ENCODE measurements at places on chromosomes 7 and 10.

GRCh38 chr10:16011548-16011947, 151.2 kb upstream of the MINDY3 start:
- DNase-seq, result no peak

- DNase-seq, result no peak
These were observed 4.2 kb downstream of the ZNF488 start for GRCh38 chr10:47379901-47380300.

- no peak for DNase-seq
These were observed 24.7 kb downstream of the GHRHR start for GRCh38 chr7:30988351-30989005.

GRCh38 chr7:130492523-130493274, 814 bp downstream of the MEST start:
- no peak for DNase-seq

DNA sequence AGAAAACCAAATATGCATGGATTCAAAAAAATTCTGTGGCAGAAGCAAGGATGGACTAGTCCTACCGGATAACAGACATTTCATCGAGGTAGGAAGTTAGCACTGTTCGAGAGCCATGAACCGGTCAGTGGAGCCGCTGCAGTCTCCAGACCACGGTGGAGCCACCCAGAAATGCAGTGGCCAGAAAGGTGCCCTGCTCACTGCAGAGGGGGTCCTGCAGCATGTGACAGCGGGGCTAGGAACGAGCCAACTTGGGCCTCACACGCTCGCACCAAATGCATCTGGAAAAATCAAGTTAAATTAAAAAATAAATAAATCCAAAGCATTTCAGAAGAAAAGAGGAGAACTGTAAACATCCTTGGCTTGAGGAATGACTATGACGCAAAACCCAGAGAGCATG, 13.1 kb upstream of the CFAP46 start:
- no peak for DNase-seq

GRCh38 chr10:114681542-114681941, 23.5 kb upstream of the ABLIM1 start:
- no peak for DNase-seq

- no peak for DNase-seq
These were observed 10.2 kb downstream of the LMOD2 start for GRCh38 chr7:123665896-123666295.

DNA sequence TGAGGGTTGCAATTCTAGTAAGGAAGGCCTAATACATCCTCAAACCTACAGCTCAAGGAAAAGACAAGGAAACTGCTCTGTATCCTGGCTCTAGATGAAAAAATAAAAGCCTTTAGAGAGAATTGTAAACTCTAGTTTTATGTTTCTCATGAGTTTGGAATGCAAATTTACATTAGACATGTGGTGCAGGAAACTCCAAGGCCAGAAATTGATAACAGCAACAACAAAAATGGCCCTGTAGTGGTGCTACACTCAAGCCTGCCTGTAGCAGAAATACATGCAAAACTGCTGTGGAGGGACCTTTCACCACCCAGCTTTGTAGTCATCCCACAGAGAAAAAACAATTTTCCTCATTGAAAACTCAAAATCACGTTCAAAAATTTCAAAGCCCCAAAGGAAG, 546.7 kb upstream of the LRRN3 start:
- DNase-seq, result no peak

DNA sequence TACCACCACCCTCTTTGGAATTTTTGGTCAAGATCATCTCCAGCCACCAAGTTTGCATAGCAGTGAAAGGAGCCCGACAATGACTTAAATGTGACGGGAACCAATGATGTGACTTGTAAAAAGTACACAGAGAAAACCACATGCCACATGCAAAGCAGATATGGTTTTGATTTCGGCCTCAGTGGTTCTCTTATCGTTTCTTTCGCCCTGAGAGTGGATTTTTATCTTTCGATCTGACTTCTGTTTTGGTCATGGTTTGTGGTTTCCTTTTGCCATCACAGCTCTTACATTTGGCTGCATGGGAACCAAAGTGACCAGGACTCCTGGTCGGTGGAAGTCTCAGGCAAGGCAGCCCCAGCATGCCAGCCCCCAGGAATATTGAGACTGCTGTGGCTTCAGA, 31.5 kb downstream of the TCF7L2 start:
- no peak for DNase-seq

All from NCI-H1417 treated with DMSO at 0.1 percent for 48 hours (cell line).